ENCODE measurements at places on chromosomes 6 and 20.

- no peak for DNase-seq
Observed at GRCh38 chr20:32479012-32479411, 106.1 kb downstream of the NOL4L start.

- DNase-seq = no peak
Observed at GRCh38 chr20:45959956-45960630, 11.9 kb downstream of the ZNF335 start.

DNA sequence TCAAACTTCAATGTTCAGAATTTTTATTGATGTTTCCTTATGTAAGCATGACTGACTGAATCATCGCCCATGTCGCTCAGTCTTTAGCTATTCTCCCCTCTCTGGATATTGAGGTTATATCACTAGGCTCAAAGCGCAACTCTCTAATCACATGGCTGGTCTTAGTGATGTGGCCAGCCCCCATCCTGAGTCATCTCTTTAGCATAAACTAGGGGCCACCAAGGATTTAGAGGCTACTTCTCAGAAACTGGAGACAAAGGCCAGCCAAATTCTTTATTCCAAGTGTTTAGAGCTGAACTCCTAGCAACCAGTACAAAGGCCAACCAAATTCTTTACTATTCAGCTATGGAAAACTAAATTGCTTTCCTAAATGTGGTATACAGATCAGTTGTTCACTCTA is 61.4 kb downstream of the FAM135A start:
- no peak for DNase-seq

DNA sequence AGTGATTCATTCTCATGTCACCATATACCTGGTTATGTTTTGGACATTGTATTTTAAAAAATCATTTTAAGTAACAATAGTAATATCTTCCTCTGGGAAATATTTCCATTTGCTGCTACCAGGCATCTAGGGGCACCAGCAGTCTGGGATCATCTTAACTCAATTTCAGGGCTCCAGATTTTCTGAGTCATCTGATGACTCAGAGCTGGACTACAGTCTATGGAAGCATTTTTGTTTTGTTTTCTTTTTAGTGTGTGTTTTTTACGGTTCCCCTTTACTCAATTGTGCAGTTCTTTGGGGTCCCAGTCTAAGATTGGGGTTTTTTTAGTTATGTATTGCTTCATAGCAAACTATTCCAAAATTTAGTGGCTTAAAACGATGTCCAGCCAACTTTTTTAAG is 5.7 kb upstream of the FKBP5 start:
- DNase-seq = no peak

DNA sequence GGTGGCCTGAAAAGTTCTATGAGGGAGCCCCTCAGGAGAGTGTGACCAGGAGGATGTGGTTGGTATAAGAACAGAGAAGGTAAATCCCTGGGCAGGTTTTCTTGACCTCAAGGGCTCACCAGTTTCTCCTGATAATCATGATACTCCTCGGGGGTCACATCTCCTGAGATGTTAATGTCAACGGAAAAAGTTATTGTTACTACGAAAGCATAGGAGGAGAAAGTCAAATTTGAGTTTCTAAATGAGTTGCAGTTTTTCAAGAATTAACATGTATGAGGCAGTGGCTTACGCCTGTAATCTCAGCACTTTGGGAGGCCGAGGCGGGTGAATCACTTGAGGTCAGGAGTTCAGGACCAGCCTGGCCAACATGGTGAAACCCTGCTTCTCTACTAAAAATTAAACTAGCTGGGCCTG is 23.4 kb downstream of the MGME1 start:
- no peak for DNase-seq

DNA sequence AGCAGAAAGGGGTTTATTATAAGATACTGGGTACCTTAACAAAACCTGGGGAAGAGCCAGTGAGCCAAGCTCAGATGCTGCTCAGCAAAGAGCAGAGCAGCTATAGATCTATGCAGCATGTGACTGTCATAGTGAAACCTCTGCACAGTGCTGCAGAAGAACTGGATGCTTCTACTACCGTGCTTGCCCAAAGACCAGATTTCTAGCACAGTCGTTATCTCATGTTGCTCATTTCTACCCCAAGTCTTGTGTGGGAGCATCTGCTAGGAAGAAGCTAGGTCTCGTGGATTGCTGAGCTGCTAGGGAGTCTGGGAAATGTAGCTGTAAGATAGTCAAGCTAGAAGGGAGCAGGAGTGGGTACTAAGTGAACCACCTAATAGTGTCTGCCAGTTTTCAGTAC is 31.7 kb upstream of the GNRH2 start:
- DNase-seq = no peak

DNA sequence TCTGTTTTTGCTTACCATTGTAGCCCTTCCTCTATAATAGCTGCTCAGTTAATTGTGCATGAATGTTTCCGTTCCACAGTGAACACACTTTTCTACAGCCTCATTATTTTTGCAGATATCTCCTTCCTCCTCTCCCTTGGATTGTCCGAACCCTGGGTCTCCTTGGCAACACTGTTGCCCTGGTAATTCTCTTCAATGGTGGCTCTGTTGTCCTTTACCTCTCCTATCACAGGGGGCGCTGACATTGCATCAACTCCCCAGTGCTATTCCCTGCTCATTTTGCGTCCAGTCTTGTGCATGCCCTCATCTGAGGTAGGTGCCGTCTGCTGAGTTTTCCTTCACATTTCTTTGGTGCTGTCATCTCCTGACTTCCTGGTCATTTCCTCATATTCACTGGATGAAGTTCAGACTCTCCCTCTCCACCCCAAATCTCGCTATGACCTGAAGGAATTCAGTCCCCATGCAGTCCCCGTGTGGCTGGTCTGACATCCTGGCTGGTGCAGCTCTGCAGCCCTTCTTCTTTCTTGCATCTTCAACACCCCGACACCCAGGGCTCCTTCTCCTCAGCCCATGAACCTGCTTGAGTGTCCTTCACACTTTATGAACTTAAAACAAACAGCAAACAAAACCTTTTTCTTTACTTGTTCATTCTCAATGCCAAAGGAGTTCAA is 21.1 kb downstream of the PHACTR2 start:
- no peak for DNase-seq

GRCh38 chr20:38084425-38084951 is 50.9 kb downstream of the RPRD1B start:
- no peak for DNase-seq

- DNase-seq = no peak
Observed at GRCh38 chr6:160396292-160396691, 48.1 kb downstream of the SLC22A3 start.

- DNase-seq = no peak
Observed at GRCh38 chr6:6804843-6805615, 216.5 kb downstream of the LY86 start.

- no peak for DNase-seq
Observed at GRCh38 chr6:149078211-149078782, 239.2 kb upstream of the TAB2 start.

- DNase-seq = no peak
Observed at GRCh38 chr6:71299541-71300470, 11.2 kb downstream of the OGFRL1 start.

DNA sequence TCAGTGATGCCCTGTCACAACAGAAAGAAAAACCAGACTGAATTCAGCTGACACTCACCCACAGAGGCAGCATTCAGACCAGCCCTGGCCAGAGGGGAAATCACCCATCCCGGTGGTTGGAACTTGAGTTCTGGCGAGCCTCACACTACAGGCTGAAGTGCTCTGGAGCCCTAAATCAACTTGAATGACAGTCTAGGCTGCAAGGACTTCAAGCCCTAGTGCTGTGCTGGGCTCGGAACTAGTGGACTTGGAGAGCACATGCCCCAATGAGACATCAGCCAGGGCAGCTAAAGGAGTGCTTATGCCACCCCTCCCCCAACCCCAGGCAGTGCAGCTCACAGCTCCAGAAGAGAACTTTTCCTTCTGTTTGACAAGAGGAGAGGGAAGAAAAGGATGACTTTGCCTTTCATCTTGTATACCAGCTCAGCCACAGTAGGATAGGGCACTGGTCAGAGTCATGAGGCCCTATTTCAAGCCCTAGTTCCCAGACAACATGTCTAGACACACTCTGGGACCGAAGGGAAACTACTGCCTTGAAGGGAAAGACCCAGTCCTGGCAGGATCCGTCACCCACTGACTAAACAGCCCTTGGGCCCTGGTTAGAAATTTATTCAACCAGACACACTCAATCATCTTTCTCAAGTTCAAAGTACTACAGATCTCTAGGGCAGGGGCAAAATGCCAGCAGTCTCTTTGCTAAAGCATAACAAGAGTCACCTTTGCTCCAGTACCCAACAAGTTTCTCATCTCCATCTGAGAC is 43.2 kb upstream of the PNRC1 start:
- DNase-seq = no peak

DNA sequence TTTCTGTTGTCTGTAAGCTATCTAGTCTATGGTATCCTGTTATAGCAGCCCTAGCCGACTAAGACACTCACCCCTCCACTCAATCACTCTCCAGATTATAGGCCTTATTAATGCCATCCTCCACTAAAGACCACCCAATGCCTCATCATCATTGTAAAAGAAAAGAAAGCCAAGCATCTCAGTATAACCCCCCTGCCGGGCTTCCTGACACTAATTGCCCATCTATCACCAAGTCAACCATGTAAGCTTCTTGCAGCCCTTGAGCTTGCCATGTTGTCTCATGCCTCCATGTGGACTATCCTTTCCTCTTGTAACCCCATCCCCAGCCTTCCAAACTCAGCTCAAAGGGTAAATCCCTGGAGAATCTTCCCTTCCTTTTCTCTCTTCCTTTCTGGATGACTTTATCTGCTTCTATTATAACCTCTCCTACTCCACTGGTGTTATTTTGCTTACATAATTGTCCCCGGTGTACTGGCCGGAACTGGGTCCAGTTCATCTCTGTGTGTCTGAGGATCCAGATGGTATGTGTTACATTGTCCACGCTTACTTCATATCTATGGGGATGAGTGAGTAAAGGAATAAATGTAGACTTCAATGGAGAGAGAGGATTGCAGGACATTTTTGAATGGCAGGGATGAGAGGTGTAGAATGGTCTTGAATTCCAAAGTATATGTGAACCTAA is 202.9 kb upstream of the SOX4 start:
- DNase-seq = no peak

GRCh38 chr6:8944548-8944947 is 509.2 kb upstream of the SLC35B3 start:
- DNase-seq = no peak

DNA sequence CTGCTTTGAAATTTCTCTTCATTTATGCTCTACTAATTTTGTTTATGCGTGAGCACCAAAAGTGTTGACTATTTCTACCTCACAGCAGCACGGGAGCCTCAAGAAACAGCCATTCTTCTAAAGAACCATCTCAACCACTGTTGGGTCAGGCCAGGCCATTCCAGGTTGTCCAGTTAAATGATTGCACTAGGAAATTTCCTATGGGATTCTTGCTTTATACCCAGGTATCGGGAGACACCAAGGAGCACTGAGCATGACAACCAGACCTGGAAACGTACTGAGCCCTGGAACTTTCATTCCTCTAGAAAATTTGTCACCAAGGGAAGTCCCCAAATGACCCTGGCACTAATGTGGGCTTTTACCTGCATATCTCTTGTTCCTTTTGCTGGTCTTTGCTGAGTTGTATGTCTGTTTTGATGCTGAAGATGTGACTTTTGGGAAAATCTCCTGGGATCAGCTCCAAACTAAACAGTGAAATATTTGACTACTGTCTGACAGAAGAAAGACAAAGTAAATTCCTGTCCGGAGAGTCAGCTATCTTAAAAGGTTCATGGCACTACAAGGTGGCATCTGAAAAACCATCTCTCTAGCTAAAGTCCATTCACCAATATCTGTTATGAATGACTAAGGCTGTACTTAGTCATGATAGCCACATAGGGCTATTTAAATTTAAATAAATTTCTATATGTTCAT is 70.5 kb downstream of the SNAP25 start:
- DNase-seq = no peak

DNA sequence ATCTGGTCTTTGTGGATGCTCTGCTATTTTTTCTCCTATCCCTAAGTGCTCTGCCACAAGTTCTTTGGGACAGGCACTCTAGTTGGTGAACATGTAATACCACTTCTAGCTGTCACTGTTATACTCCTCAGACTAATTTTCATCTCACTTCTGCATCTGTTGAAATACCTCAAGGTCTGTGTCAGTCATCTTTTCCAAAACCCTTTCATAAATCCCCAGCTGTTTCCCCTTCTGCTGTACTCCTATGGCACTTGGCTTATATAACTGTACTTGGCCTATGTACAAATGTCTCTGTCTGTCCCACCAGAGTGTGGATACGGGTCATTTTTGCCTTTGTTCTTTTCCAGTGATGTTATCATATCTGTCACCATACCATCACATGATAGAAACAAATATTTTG is 124.2 kb downstream of the FHL5 start:
- peak; percentile 89 for DNase-seq

GRCh38 chr6:34386316-34387137 is 5.9 kb downstream of the NUDT3 start:
- no peak for DNase-seq

GRCh38 chr6:24859608-24860200 is 61.0 kb upstream of the ARMH2 start:
- DNase-seq = no peak

DNA sequence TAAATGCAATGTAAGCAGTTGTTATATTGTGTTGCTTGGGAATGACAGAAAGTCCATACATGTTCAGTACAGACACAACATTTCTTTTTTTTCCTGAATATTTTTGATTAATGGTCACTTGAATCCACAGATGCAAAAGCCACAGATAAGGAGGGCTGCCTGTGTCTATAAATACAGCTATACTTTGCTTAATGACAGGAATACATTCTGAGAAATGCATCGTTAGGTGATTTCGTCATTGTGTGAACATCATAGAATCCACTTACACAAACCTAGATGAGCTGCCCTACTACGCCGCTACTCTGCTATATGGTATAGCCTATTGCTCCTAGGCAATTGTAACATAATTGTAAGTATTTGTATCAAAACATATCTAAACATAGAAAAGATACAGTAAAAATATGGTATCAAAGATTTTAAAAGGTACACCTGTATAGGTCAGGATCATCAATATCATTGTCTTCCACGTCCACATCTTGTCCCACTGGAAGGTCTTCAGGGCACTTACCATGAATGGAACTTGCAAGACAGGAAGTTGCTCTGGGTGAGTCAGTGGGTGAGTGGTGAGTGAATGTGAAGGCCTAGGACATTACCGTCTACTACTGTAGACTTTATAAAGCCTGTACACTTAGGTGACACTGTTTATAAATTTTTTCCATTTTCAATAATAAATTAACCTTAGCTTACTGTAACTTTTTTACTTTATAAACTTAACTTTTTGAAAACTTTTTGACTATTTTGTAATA is 27.9 kb upstream of the POPDC3 start:
- no peak for DNase-seq

DNA sequence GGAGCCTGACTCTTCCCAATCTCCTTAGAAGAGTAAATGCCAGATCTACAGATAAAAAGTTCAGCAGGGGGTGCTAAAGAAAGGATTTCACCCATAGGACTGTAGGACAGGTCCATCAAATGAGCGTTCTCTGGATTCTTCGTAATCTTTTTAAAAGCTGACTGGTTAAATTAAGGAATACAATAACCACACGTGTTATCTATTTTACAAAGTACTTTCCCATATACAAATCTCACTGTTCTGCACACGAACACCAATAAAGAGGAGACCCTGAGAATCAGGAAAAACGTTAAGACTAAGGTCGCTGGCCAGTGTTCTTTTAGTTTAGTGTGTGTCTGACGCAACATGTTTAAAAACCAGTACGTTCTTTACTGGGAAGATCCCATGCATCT is 542 bp downstream of the TUBE1 start:
- DNase-seq = peak; percentile 19

Data from NCI-H524 (cell line).